Psoas muscle (tissue), 8 donors: ENCODE measurements at places on chromosomes 6 and 20. TPM values are rescaled to one million over a fixed set of nuclear protein-coding genes. Genes with fewer than 3 reads are reported as not detected.

The LY6G5C gene
- total RNA-seq, result 0.75 TPM

The TMEM217 gene
- total RNA-seq, result not detected

The DUSP15 gene
- not detected for total RNA-seq

The SIRPB1 gene
- 1.9 TPM for total RNA-seq

The OPN5 gene
- total RNA-seq, result 0.18 TPM

The FUT9 gene
- total RNA-seq, result not detected

The UBE2J1 gene
- 11.5 TPM for total RNA-seq

The PLCG1 gene
- total RNA-seq, result 33.1 TPM

The SLC18B1 gene
- total RNA-seq, result 2.2 TPM
